ENCODE measurements at places on chromosomes 16 and 17.

DNA sequence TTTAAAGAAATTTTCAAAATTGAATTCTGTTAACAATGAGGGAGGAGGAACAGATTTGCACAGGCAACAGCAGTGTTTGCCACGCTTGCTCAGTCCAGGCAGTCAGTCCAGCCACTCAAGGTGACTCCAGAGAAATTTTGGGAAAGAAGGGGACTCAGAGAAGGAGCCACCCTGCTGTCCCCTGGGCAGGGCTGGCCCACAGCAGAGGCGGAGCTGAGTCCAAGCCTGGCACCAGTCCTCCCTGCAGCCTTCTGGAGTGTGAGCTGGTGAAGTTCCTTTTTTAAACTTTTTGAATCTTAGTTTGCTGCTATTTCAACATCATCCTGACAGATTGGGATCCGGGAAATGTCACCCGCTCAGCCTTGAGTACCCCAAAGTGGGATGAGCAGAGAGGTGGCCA lies 14.5 kb upstream of the SLC47A2 start:
- no peak for DNase-seq

GRCh38 chr17:7748076-7748775 lies 30.7 kb downstream of the DNAH2 start:
- DNase-seq: no peak

DNA sequence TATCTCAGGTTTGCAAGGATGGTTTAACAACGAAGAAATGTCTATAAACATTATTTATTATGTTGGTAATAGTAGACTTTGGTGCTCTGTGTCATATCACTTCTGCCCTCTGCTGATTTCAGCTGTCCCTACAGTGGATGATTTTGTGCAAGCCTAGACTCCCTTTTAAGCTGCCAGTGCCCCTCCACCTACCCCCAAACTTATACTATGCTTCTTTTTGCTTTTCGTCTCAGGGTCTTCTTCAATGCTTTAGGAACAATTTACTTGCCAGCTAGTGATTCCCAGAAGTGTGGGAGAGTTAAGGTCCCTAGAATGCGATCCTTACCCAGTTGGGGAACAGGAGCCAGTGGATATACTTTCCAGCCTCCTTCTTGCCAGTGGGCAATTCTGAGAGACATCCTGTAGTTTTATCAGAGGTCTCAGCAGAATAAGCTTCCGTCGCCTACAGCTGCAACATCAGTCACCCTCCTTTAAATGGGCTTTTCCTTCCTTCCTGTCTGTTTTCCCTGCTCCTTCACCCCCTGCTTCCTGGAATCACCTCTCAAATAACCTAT lies 4.1 kb downstream of the ICAM2 start:
- DNase-seq: no peak

DNA sequence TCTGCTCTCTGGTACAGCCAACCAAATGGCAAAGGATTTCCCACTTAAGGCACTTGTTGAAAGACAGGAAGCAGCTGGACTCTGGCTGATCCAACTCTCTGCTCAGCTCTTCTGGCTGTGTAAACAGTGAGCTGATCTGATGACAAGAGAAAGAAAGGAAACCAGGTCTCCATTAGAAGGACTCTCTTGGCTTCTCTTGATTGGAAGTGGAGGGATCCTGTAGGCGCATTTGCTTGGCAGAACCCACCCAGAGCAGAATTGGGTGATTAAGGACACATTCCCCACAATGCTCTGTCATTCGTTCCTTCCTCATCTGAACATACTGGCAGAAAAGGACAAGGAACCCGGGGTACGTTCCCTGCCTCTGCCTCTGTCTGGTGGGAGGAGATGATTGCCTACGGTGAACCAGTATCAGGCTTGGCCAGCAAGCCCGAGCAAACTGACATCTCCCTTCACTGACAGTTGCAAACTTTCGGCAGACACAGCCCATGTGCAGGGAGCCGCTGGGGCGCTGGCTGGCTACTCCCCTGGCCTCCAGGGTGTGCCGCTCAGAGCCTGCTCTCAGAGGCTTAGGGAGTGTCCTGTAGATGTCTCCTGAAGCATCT lies 29.1 kb downstream of the LDHD start:
- DNase-seq: no peak

DNA sequence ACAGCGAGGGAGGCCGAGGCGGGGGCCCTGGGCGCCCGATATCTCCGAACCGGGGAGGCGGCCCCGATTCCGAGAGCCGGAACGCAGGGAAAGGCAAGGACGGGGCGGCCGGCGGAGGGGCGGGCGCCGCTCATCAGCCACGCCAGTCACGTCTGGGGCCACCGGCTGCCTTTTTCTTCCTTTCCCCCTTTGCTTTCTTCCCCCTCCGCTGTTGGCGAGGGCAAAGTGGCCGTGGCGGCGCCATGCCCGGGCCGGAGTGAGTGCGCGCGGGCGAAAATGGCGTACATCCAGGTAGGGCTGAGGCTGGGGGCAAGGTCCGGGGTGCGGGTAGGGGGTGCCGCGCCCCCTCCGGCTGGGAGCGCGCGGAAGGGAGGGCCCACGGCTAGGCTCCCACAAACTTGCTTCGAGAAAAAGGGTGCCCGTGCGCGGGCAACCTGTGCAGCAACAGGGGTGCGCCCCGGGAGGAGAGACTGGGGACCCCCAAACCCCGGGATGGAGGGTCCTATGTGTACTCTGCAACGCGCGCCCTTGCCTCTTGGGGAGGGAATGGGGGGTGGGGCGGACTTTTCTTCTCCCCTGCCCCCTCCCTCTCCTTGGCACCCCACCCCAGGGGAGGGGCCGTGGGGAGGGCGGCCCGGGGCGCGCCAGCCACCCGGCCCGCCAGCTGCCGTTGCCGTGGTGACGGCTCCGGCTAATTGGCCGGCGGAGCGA lies 486 bp downstream of the SYT17 start:
- no peak for DNase-seq

DNA sequence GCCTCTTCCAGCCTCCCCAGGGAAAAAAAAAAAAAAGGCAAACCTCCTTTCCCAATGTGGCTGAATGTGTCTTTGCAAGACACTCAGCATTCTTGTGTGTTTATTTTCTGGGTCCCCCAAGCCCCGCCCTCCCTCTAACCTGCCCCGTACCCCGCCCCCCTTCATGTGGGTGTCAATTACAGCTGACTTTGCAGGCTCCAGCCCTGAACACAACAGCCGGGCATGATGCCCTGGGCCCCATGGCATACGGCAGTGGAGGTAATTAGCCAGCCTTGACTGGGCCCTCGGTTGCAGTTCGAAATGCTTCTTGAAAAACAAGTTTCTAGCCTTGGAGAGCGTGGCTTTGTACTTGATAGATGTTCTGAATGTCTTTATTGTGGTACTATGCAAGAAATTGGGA lies 354.7 kb upstream of the RBFOX1 start:
- no peak for DNase-seq

DNA sequence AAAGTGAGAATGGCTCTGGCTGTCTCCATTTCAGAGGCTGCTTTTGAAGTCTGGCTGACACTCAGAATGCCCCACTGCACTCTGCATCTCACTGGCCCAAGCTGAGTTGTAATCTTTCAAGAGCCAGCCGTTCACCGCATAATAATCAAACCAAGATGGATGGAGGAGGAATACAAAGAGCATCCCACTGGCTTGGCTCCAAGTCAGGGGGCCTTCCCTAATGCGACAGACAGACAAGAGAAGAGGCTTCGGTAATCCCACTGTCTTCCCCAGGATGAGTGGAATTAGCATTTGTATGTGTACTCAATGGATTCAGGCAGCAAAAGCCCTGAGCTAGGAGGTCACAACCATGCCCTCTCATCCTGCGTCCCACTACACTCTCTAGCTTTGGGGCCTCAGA lies 68.0 kb downstream of the CBLN1 start:
- DNase-seq: no peak
